Stimulated activated CD4-positive, alpha-beta T cell treated with anti-CD3 and anti-CD28 coated beads, Interleukin-2, amount 100 ng/mL, for 24 hours (primary cell): ENCODE measurements at places on chromosomes 4 and X.

DNA sequence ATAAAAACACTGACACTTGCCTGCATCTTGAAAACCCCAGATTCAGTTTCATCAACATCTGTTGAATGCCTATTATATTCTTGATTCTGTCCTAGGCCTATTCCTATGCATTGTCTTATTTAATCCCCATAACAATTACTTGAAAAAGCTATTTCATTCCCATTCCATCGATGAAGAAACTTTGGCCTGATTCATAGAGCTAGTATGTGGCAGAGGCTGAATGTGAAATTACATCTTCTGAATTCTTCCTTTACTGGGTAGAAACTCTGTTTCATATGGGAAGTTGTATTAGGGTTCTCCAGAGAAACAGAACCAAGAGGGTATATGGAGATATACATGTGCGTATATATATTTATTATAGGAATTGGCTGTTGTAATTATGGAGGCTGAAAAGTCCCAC lies 35.0 kb upstream of the SLC4A4 start:
- DNase-seq, result no peak

DNA sequence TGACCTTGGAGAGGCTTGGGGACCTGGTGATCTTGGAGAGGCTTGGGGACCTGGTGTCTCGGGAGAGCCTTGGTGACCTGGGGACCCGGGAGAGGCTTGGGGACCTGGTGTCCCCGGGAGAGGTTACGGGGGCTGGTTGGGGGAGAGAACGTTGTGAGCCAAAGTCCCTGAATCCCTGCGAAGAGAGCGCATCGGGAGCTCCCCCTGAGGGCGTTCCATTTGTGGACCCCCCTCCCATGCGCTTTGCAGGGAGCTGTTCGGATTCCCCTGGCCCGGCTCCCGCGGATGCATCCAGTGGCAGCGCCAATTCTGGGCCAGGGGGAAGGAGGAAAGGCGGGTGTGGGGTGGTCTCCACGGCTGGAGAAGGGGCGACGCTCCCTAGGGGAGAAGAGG lies 13.3 kb downstream of the SHOX start:
- no peak for DNase-seq

GRCh38 chr4:52655506-52655905 lies 3.6 kb downstream of the USP46 start:
- no peak for DNase-seq

DNA sequence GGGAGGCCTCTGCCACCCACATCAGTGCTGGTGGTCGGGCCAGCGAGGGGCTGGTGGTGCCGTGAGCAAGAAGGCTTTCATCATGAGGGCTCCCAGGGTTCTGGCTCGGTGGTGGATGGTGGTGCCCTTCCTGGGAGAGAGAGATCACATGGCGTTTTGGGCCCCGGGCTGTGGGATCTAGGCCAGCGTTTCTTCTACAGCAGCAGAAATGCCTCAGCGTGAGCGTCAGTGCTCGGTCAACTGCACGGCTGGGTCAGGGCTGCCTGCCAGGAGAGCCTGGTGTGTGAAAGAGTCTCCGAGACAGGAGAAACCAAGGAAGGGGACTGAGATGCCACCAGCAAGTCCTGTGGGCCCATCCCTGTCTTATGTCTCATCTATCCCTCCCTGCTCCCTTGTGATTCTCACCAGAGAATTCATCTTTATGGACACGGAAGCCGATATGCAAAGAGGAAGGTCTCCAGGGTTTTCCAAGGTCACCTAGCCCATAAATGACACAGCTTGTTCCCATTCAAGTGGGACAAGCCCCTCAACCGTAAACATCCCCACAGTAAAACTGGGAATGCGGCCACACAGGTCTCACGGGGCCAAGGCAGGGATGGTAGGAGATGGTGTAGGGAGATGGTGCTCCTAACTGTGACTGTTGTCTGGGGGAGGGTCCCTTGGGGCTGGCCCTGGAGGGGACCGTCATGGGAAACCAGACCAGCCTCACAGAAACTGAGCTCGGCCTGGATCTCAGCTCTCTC lies 99.2 kb downstream of the SORCS2 start:
- DNase-seq, result no peak

DNA sequence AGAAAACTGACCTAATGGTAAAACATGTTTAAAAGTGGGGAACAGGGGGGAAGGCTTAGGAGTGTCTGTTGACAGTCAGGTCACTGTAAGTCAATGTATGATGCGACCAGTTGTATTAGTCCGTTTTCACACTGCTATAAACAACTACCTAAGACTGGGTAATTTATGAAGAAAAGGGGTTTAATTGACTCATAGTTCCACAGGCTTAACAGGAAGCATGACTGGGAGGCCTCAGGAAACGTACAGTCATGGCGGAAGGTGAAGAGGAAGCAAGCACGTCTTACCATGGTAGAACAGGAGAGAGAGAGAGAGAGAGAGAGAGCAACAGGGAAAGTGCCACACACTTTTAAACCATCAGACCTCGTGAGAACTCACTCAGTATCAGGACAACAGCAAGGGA lies 13.0 kb upstream of the PLAC1 start:
- peak; percentile 3 for DNase-seq

DNA sequence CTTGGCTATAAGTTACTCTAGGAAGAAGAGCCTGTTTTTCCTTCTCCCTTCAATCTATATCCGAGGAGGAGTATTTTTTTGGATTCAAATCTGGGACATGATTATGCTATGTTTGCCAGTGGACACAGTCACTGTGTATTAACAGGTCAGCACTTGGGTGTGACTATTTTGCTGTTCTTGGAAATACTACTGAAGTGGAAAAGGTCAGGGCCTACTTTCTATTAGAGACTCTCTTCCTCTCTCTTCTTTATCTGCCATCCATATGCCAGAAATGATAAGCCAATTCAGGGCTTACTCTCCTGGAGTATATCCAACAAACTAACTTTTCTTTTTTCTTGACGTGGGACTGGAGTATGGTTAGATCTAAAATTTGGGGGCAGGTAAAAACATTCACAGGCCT lies 40.5 kb downstream of the MID1IP1 start:
- no peak for DNase-seq

- peak; percentile 8 for DNase-seq
Measured at GRCh38 chr4:183097231-183098018, 1.6 kb upstream of the WWC2 start.

GRCh38 chr4:152613351-152613750 lies 66.4 kb downstream of the TMEM154 start:
- no peak for DNase-seq

- no peak for DNase-seq
Measured at GRCh38 chrX:113728937-113729336, 854.9 kb upstream of the HTR2C start.

DNA sequence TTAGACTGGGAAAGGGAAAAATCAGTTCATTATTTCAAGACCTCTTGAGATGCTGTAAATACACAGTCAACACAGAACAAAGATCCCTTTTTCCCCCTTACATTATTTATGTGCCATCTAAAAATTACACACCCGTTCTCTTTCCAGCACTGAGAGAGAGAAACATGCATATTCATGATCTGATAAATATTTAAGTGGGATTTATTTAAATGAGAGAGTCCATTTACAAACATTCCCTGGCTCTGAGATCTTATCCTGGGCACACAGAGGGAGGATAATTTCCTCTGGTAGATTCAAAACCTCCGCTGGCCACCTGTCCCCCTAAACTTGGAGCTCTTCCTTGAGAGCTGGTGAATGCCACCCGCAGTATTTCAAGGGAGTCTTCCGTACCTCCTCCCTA lies 88.6 kb downstream of the GRIA3 start:
- DNase-seq, result no peak

- DNase-seq, result no peak
Measured at GRCh38 chr4:13555325-13555724, 11.0 kb upstream of the NKX3-2 start.

GRCh38 chr4:146520896-146521540 lies 722 bp downstream of the SLC10A7 start:
- DNase-seq, result peak; percentile 9

GRCh38 chr4:159937595-159937994 lies 834.7 kb downstream of the RAPGEF2 start:
- DNase-seq, result no peak

- DNase-seq, result no peak
Measured at GRCh38 chr4:71595576-71596108, 188.2 kb downstream of the GC start.

GRCh38 chrX:39445336-39445735 lies 644.1 kb downstream of the MID1IP1 start:
- DNase-seq, result peak; percentile 67

GRCh38 chr4:2085496-2085901 lies 26.4 kb downstream of the NAT8L start:
- DNase-seq, result no peak

- DNase-seq, result no peak
Measured at GRCh38 chr4:185212581-185212980, 3.2 kb downstream of the SNX25 start.

- DNase-seq, result no peak
Measured at GRCh38 chr4:83413676-83414075, 41.9 kb downstream of the HELQ start.

GRCh38 chrX:108420481-108420880 lies 17.7 kb downstream of the COL4A6 start:
- no peak for DNase-seq

GRCh38 chrX:151393514-151393913 lies 3.5 kb upstream of the VMA21 start:
- peak; percentile 51 for DNase-seq

- DNase-seq, result no peak
Measured at GRCh38 chrX:56505866-56506265, 57.6 kb upstream of the UBQLN2 start.

DNA sequence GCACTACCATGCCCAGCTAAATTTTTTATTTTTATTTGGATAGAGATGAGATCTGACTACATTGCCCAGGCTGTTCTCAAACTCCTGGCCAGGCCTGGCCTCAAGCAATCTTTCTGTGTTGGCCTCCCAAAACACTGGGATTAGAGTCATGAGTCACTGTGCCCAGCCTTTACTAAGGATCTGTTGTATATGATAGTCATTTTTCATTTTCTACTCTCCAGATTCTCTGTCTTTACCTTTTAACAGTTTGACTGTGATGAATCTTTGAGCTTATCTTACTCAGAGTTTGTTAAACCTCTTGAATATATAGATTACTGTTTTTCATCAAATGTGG lies 161.8 kb downstream of the FNIP2 start:
- DNase-seq, result no peak

- no peak for DNase-seq
Measured at GRCh38 chr4:154622598-154622997, 10.1 kb upstream of the FGG start.

GRCh38 chr4:173704201-173704600 lies 174.2 kb upstream of the HAND2 start:
- no peak for DNase-seq

DNA sequence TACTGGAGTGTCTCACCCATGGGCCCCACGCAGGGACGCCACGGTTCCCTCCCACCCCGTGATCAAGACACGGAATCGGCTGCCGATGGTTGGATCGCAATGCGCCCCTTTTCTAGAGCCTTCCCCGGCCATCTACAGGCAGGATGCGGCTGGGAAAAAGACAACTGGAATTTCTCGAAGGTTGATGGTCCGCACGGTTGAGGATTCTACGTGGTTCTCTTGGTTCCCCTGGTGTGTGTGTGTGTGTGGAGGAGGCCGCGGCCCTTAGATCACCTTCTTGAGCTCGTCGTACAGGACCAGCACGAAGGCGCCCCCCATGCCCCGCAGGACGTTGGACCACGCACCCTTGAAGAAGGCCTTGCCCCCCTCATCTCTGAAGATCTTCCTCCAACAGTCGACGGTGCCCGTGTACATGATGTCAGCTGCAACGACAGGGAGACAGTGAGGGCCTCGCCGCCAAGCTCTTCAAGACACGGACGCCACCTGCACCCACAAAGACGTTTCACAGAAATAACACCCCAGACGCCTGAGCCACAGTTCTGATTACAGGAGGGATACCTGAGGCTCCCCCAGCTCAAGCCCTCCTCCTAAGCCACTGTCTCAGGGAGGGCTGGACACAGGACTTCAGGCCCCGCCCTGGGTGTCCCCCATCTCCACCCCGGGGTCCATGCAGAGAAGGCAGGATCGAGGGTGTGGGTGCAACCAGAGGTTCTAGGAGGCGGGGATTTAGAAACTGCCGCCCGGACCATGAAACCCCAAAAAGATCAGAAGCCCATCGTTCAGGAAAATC lies 5.4 kb downstream of the SLC25A6 start:
- peak; percentile 21 for DNase-seq

DNA sequence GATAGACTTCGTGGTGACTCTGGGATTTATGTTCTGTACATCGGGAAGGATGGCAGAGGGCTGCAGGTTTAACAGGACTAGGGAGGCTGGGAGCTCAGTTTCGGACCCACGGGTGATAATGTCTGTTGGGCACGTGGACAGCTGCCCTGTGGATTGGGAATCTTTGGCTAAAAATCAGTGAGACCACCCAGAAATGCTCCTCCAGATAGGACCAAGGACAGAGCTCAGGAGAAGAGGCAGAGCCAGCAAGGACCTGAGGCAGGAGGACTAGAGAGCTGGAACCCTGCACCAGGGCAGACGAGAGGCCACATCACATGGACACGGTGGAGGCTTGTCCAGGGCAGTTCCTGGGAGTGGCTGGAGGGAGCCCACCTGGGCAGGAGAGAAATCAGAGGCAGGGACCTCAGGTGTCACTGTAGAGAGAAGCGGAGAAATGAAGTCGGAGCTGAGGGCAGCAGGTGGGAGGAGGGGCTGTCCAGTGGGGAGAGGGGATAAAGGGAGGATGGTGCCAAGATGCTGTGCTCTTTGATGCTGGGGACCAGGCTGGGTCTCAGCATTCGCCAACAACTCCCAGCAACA lies 79.2 kb downstream of the CPZ start:
- DNase-seq, result no peak

GRCh38 chr4:174505892-174506291 lies 16.4 kb downstream of the HPGD start:
- DNase-seq, result no peak

DNA sequence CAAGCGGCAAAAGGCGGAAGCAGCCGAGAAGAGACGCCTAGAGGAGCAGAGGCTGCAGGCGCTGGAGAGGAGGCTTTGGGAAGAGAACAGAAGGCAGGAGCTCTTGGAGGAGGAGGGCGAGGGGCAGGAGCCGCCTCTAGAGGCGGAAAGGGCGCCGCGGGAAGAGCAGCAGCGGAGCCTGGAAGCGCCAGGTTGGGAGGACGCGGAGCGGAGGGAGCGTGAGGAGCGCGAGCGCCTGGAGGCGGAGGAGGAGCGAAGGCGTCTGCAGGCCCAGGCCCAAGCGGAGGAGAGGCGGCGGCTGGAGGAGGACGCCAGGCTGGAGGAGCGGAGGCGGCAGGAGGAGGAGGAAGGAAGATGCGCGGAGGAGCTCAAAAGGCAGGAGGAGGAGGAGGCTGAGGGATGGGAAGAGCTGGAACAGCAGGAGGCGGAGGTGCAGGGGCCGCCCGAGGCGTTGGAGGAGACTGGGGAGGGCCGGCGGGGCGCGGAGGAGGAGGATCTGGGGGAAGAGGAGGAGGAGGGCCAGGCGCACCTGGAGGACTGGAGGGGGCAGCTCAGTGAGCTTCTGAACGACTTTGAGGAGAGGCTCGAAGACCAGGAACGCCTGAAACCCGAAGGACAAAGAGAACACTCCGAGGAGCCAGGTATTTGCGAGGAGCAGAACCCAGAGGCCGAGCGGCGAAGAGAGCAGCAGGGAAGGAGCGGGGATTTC lies 72.9 kb downstream of the AASDH start:
- no peak for DNase-seq

- DNase-seq, result peak; percentile 25
Measured at GRCh38 chrX:12814420-12814819, 23.2 kb downstream of the PRPS2 start.
